GM23338 (cell line): ENCODE measurements at places on chromosomes 16 and 17. TPM values are rescaled to one million over a fixed set of nuclear protein-coding genes. Genes with fewer than 3 reads are reported as not detected.
A peak's percentile ranks its signal among the peaks of the same experiment; 100 is the strongest.

GRCh38 chr16:70735141-70735979 is 49.5 kb upstream of the MTSS2 start:
- H3K4me3 ChIP-seq: no peak overlapping the region
- DNase-seq: peak; percentile 51
- no peaks in the 10 kb centered on the region for H3K27me3 ChIP-seq
- H3K36me3 ChIP-seq: no peaks in the 10 kb centered on the region

GRCh38 chr17:17205368-17206123 is 587 bp downstream of the PLD6 start:
- no peaks in the 10 kb centered on the region for H3K4me1 ChIP-seq
- DNase-seq: peak; percentile 40
- H3K4me3 ChIP-seq: no peak overlapping the region
- no peaks in the 10 kb centered on the region for H3K27me3 ChIP-seq
- H3K36me3 ChIP-seq: no peaks in the 10 kb centered on the region

- no peak for DNase-seq
- no peak overlapping the region for H3K27ac ChIP-seq
- no peaks in the 10 kb centered on the region for H3K36me3 ChIP-seq
- H3K27me3 ChIP-seq: no peaks in the 10 kb centered on the region
Observed at GRCh38 chr17:69725146-69725545, 310.6 kb downstream of the MAP2K6 start.

- no peak overlapping the region for H3K4me3 ChIP-seq
- peaks cover 6% of the 10 kb centered on the region; the same call in 1 of the 2 replicates for H3K36me3 ChIP-seq
- 0 out of 2 replicates have a peak overlapping the region, but pooled peaks have one; percentile 19 for H3K27ac ChIP-seq
- DNase-seq: no peak
Observed at GRCh38 chr16:67237396-67238277, 9.6 kb downstream of the FHOD1 start.

- H3K4me1 ChIP-seq: peaks cover 9% of the 10 kb centered on the region
- no peaks in the 10 kb centered on the region for H3K27me3 ChIP-seq
- DNase-seq: no peak
- no peak overlapping the region for H3K4me3 ChIP-seq
Observed at GRCh38 chr17:15469260-15469659, 1.8 kb upstream of the CDRT4 start.

GRCh38 chr16:27272076-27272475 is 3.5 kb upstream of the NSMCE1 start:
- no peak for DNase-seq
- no peaks in the 10 kb centered on the region for H3K27me3 ChIP-seq
- H3K36me3 ChIP-seq: no peaks in the 10 kb centered on the region
- H3K4me1 ChIP-seq: peaks cover 7% of the 10 kb centered on the region
- H3K27ac ChIP-seq: no peak overlapping the region

DNA sequence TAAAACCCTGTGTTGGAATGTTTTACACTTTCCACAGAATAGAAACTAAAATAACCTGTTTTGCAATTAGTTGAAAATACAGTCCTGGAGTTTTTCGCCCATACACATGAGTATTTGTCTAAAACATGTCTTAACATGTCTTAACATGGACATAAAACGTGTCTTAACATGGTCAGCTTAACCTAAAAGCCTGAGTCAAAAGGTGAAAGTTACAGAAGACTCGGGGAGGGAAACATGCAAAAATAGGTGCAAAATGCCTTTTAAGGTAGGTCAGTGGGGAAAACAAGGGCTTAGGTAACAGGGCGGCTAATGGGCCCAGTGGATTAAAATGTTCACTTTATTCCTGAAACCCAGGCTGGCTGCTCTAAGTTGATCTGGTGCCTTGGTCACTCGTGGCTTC is 56.1 kb upstream of the RBL2 start:
- no peaks in the 10 kb centered on the region for H3K36me3 ChIP-seq
- H3K27me3 ChIP-seq: no peaks in the 10 kb centered on the region
- DNase-seq: no peak
- H3K27ac ChIP-seq: no peak overlapping the region
- no peak overlapping the region for H3K4me3 ChIP-seq

CD300A gene
- total RNA-seq: 0.45 and 0.70 TPM in 2 replicates

GRCh38 chr16:69613378-69614154 is 47.8 kb downstream of the NFAT5 start:
- no peak for DNase-seq
- no peaks in the 10 kb centered on the region for H3K27me3 ChIP-seq
- H3K4me1 ChIP-seq: peaks cover 8% of the 10 kb centered on the region; the same call in 1 of the 2 replicates
- H3K4me3 ChIP-seq: no peak overlapping the region
- peak overlapping the region; percentile 2; the same call in 1 of the 2 replicates for H3K27ac ChIP-seq

KRT25 gene
- not detected in 2 replicates for total RNA-seq

DNA sequence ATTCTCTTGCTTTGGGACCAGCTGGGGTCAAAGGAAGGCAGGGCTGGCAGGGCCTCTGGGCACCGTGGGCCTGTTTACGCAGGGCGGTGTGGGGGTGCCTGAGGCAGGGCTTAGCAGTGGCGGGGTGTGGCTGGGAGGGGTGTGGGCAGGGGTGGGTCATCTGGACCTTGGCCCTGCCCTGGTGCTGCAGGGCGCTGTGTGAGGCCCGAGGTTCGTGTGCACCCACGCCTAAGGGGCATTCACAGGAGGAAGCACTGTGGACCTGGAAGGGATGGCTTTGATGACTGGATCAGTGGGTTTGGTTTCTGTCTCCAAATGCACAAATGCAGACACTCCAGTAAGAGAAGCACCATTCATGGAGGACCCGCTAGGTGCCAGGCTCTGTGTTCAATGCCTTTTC is 37.3 kb downstream of the BCO1 start:
- no peak overlapping the region for H3K4me3 ChIP-seq
- no peak for DNase-seq
- H3K27me3 ChIP-seq: no peaks in the 10 kb centered on the region
- H3K27ac ChIP-seq: no peak overlapping the region

DNA sequence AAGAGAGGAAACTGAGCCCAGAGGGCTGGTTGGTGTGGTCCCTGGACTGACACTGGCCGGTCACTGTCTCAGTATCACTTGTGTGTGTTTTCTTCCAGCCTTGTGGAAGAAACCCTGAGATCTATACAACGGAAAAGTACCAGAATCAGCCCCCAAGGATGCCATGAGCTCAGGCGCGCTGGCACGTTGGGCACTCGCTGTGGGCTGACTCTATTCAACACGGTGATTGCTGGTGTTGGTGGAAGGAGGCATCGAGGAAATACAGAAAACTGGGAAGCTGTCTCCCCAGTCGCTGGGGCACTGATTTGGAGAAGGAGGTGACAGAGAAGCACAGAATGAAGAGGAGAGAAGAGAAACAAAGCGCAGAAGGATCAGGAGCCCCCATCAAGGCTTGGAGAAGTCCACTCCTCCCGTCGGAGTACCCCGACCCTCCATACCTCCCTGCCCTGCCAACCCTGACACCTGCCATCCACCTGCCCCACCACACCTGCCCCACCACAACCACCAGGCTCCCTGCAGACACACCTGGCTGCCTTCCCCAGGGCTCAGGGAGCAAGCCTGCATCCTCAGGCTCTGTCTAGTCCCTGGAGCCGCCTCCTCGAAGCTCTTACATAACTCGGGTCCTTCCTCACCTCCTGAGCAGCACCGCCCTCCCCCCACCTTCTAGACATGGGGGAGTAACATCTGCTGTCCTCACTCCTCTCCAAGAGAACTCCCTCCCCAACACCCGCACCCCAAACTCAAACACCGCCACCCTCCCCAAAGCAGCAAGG is 66.5 kb downstream of the RBFOX3 start:
- H3K36me3 ChIP-seq: no peaks in the 10 kb centered on the region
- H3K27me3 ChIP-seq: no peaks in the 10 kb centered on the region
- H3K4me1 ChIP-seq: no peaks in the 10 kb centered on the region

KRTAP16-1 gene
- total RNA-seq: not detected in 2 replicates

RCVRN gene
- not detected in 2 replicates for total RNA-seq

GRCh38 chr17:76452660-76453430 is at the start of gene UBE2O:
Gene UBE2O (minus strand): TSS chr17:76453152. CDS start chr17:76453141, 11 bp downstream.
- H3K36me3 ChIP-seq: no peaks in the 10 kb centered on the region
- H3K4me3 ChIP-seq: peak within 1 kb of the TSS; percentile 97
- H3K4me1 ChIP-seq: peaks cover 38% of the 10 kb centered on the region
- no peaks in the 10 kb centered on the region for H3K27me3 ChIP-seq
- DNase-seq: peak; percentile 99

DNA sequence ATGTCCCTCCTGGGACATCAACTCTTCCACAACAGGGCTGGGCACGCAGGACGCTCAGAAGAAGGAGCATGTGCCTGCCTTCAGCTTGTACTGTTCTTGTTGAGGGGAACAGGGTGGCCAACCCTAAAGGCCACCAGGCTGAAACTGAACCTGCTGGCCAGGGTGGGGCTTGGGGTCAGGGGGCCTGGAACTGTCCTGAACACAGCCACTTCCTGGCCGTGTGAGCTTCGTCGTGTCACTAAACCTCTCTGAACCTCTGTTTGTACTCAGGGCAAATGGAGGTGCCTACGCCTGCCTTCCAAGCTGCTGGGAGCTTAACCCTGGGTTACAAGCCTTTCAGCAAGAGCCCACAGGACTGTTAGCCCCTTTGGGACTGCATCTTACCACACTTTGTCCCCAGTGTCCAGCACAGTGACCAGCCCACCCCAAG is 6.7 kb downstream of the ARHGAP27 start:
- no peak overlapping the region for H3K27ac ChIP-seq
- DNase-seq: no peak
- no peak overlapping the region for H3K4me3 ChIP-seq
- H3K27me3 ChIP-seq: peaks cover 29% of the 10 kb centered on the region

GRCh38 chr17:2393954-2394749 is 6.7 kb downstream of the MNT start:
- no peaks in the 10 kb centered on the region for H3K27me3 ChIP-seq
- peak overlapping the region; percentile 85 for H3K4me3 ChIP-seq
- no peaks in the 10 kb centered on the region for H3K36me3 ChIP-seq
- H3K4me1 ChIP-seq: peaks cover 32% of the 10 kb centered on the region
- DNase-seq: peak; percentile 92
